ENCODE measurements at places on chromosomes 3 and 15. TPM values are rescaled to one million over a fixed set of nuclear protein-coding genes. Genes with fewer than 3 reads are reported as not detected.

GPR62 gene
- total RNA-seq: not detected

RASGRF1 gene
- not detected for total RNA-seq

CLRN1 gene
- total RNA-seq: not detected

CPN2 gene
- total RNA-seq: not detected

IL5RA gene
- not detected for total RNA-seq

SLC22A13 gene
- 0.18 TPM for total RNA-seq

RAB6B gene
- total RNA-seq: 2.0 TPM

ROPN1 gene
- total RNA-seq: not detected

RASGRP1 gene
- total RNA-seq: 106 TPM

NME9 gene
- not detected for total RNA-seq

CFAP91 gene
- not detected for total RNA-seq

ZNF860 gene
- total RNA-seq: not detected

RBPMS2 gene
- total RNA-seq: not detected

PROK2 gene
- total RNA-seq: 0.34 TPM

PRICKLE2 gene
- total RNA-seq: not detected

CACNA1D gene
- not detected for total RNA-seq

LRRIQ4 gene
- 0.18 TPM for total RNA-seq

GOLGA8S gene
- total RNA-seq: 0.16 TPM

USP13 gene
- total RNA-seq: 11.7 TPM

B3GALNT1 gene
- 3.2 TPM for total RNA-seq

UTS2B gene
- not detected for total RNA-seq

MAP3K13 gene
- 8.9 TPM for total RNA-seq

BBS4 gene
- 11.4 TPM for total RNA-seq

OCA2 gene
- not detected for total RNA-seq

EOMES gene
- 4.2 TPM for total RNA-seq

SMCO1 gene
- not detected for total RNA-seq

TIPIN gene
- total RNA-seq: 50.1 TPM

GPR15 gene
- 2.2 TPM for total RNA-seq

MKRN3 gene
- 1.6 TPM for total RNA-seq

BTLA gene
- 13.2 TPM for total RNA-seq

CYP1A2 gene
- not detected for total RNA-seq

GOLGA6A gene
- total RNA-seq: not detected

RPUSD2 gene
- total RNA-seq: 17.2 TPM

SST gene
- not detected for total RNA-seq

ISLR gene
- total RNA-seq: not detected

ADGRG7 gene
- 21.2 TPM for total RNA-seq

TTLL13 gene
- 1.1 TPM for total RNA-seq

APH1B gene
- total RNA-seq: 9.7 TPM

HGD gene
- 0.16 TPM for total RNA-seq

STAC gene
- not detected for total RNA-seq

CACNA2D3 gene
- total RNA-seq: not detected

UBA7 gene
- 72.3 TPM for total RNA-seq

TRH gene
- total RNA-seq: not detected

ZNF710 gene
- 15.2 TPM for total RNA-seq

GOLGA8H gene
- 0.34 TPM for total RNA-seq

PDHB gene
- total RNA-seq: 58.8 TPM

CSK gene
- total RNA-seq: 260 TPM

NR2C2 gene
- 47.4 TPM for total RNA-seq

EDEM1 gene
- 156 TPM for total RNA-seq

ISG20 gene
- total RNA-seq: 75.1 TPM

MESP2 gene
- total RNA-seq: not detected

HYAL3 gene
- total RNA-seq: 3.3 TPM

CYP8B1 gene
- total RNA-seq: not detected

CFAP100 gene
- not detected for total RNA-seq

SI gene
- total RNA-seq: not detected

SKOR1 gene
- total RNA-seq: 0.09 TPM

ZNF80 gene
- 1.8 TPM for total RNA-seq

GLT8D1 gene
- 34.0 TPM for total RNA-seq

STRC gene
- 0.72 TPM for total RNA-seq

Data from activated CD8-positive, alpha-beta T cell treated with anti-CD3 and anti-CD28 coated beads for 36 hours (primary cell).